ENCODE measurements at places on chromosomes 13 and 19.

GRCh38 chr19:1133471-1133929 is 29.7 kb downstream of the GPX4 start:
- no peak for DNase-seq

DNA sequence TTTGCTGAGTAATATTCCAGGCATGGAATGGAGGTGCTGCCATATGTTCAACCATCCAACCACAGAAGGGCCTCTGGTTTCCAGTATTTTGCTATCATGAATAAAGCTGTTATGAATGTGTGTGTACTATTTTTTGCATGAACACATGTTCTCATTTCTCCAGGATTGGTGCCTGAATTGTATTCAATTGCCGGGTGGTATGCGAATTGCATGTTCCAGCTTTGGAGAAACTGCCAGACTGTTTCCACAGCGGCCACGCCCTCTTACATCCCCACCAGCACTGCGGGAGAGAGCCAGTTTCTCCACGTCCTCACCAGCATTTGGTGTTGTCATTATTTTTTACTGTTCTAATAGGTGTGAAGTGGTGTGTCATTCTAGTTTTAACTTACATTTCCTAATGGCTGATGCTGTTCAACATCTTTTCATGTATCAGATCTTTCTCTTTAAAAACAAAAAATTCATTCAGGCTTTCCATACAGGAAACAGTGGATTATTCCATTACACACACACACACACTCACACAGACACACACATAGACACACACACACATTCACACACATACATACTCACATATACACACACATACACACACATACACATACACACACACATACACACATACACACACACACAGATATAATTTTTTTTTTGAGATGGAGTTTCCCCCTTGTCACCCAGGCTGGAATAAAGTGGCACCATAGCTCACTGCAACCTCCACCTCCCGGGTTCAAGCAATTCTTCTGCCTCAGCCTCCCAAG is 154.1 kb downstream of the PTPRS start:
- no peak for DNase-seq

DNA sequence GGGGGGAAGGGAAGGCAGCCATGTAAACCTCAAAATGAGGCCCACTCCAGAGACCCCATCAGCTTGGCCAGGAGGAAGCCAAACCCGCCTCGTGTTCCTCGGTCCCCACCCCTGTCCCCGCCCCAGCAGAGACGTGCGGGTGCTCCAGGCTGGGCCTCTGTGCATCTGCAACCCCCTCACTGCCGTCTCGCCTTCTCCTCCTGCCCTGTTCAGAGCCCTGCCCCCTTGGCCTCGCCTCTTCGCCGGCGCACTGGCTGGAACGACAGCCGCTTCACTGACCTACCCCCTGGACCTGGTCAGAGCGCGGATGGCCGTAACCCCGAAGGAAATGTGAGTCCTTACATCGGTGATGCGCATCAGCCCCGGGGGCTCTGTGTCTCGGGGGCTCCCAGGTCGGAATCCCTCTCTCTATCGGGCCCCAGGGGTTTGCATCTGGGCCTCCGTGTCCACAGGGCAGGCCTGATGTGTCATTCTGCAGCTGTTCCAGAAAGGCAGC is 32.2 kb downstream of the TMEM161A start:
- DNase-seq = no peak

DNA sequence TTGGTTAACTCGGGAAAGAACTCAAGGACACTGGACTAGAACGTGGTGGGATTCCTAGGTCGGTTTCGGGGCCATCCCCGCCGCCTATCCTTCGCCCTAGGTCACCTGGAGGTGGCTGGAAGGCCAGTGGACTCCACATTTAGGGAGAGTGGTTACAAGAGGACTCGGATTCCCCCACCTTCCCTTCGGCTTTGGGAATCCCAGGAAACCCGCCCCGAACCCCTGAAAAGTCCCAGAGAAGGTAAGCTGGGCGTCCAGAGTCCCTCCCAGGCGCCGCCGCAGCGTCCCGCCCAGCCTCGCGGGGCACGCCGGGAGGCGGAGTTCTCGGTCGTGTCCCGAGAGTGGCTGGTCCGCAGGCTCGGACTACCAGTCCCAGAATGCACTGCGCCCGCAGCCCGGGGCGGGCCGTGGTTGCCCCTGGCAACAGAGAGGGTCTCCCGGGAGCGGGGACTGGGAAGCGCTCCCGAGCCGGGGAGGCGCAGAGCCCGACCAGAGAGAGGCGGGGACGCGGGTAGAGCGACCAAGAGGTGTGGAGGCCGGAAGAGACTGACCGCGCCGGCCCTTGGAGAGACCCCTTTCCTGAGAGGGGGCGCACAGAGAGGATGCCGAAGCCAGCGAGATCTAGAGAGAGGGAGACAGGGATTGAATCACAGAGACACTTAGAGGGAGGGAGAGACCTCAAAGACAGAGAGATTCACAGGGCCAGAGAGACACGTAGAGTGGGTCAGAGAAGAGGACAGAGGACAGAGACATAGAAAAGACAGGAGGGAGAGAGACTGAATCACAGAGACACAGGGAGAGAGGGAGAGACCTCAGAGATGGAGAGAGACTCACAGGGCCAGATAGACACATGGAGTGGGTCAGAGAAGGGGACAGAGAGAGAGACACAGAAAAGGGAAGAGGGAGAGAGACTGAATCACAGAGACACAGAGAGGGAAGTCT is 2.6 kb upstream of the PRKCG start:
- peak; percentile 91 for DNase-seq

- no peak for DNase-seq
Measured at GRCh38 chr19:34712395-34713261, 21.4 kb upstream of the ZNF181 start.

GRCh38 chr19:36097036-36097435 is 13.9 kb upstream of the OVOL3 start:
- peak; percentile 81 for DNase-seq

- DNase-seq = no peak
Measured at GRCh38 chr13:38590230-38590629, 96.6 kb upstream of the FREM2 start.

GRCh38 chr19:41928754-41929535 is 696 bp upstream of the ERFL start:
- no peak for DNase-seq

DNA sequence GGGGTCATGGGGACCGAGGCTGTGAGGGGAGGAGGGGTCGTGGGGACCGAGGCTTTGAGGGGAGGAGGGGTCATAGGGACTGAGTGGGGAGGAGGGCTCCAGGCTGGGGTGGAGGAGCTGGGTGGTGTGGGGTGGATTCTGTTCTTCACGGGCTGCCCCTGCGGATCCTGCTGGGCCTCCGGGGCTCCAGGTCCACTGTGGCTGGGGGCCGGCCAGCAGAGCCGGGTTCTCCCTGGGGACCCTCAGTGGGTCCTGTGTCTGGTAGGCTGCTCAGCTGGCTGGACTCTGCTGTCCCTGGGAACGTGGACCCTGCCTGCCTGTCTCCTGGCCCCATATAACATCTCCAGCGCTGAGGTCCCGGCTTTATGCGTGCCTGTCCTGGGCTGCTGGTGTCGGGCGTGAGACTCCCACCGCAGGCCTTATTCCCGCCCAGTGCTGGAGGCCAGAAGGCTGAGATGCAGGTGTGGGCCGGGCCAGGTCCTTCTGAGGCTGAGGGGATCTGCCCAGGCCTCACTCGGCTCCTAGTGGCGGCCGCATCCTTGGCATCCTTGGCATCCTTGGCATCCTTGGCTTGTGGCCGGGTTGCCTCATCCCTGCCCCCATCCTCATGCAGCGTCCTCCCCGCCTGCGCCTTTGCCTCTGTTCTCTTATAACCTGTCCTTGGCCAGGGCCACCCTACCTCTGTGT is 19.8 kb upstream of the GNA15 start:
- no peak for DNase-seq

GRCh38 chr13:112772539-112772909 is 82.7 kb downstream of the ATP11A start:
- DNase-seq = no peak

GRCh38 chr13:49238621-49239020 is 9.1 kb upstream of the CDADC1 start:
- DNase-seq = no peak

DNA sequence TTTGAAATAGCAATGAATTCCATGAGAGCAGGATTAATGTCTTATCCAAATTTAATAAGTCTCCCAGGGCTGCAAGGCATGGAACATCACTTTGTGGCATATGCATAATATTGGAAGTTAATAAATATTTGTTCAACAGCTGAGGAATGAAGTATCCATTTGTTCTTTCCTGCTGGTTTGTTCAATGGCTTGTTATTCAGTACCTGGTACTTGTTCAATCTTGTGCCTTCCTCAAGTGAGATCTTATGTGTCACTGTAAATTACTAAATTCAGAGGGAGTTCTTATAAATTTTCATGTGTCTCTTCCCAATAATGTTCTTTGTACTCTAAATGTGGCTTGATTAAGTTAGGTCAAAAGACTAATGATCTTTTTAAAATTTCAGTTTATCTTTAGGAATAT is 1105.5 kb upstream of the SPRY2 start:
- DNase-seq = no peak

DNA sequence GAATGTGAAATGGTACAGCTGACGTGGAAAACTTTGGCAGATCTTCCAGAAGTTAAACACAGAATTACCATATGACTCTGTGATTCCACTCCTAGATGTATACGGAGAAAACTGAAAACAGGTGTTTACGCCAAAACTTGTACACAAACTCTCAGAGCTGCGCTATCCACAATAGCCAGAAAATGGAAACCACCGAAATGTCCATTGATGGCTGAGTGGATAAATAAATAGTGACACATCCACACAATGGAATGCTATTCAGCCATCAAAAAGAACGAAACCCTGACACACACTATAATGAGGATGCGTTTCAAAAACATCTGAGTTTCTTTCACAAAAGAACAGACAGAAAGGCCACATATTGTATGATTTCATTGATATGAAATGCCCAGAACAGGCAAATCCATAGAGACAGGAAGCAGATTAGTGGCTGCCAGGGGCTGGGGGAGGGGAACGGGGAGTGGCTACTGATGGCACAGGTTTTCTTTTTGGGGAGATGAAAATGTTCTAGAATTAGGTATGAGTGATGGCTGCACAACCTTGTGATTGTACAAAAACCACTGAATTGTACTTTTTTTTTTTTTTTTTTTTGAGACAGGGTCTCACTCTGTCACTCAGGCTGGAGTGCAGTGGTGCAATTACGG is 33.0 kb downstream of the IL12RB1 start:
- DNase-seq = no peak

- DNase-seq = no peak
Measured at GRCh38 chr19:17767559-17767958, 16.3 kb downstream of the FCHO1 start.

DNA sequence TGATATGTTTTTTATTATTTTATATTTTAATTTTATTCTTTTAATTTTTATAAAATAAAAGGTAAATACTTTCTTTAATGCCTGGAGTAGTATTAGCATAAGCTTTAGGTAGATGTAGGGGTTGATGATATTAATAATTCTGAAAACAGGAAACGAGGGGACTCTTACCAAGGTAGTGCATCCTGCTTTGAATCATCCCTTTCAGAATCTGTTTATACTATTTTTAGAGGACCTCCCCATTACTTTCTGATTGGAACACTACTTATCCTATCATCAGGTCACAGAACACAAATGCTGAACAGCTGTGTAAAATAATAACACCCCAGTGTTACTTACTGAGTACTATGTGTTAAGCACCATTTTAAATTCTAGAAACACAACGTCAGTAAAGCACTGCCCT is 27.3 kb downstream of the COG6 start:
- no peak for DNase-seq

DNA sequence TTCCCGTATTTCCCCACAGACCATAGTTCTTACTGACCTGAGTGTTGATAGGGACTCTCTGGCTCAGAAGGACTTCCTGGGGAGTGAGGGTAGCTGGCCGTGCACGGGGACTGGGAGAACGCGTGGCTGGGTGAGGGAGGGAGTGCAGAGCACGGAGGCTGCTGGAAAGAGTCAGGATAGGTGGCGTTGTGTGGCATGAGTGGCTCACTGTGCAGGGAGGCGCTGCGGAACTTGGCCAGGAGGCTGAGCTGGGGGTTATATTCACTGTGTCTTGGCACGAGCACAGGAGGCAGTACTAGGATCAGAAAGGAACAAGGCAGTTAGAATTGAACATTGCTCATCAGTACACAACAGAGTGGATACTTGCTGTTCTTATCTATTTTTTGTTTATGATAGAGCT is 47.4 kb downstream of the SMAD9 start:
- DNase-seq = peak; percentile 5

DNA sequence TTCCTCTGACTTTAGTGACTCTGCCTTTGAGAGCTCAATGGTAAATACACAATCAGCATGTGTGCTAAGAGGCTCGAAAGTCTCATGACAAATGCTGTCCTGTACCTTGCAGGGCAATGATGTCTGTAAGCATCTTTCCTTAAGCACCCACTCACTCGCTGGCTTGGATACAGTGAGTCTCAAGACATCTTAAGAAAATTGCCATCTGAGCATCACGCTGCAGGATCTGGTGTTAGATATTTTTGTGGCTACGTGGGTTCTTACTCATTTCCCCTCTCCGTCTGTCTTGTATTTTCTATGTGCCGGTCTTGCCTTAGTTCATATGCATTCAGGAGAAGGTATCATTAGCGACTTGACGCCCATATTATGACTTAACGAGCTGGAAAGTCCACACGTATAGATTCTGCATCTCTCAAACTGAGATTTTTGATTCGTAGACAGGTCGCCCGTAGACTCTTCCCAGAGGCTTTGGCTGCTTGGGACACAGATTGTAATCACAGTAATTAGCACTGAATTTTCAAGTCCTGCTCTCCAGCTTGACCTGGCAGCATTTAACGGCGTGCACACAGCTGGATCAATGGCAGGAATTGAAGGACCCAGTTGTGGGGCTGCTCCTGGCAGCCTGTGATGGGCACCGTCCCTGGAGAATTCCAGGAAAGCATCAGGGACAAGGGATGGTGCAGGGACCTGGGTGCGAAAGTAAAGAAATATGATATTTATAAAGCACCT is 231.2 kb downstream of the ZIC5 start:
- DNase-seq = no peak

GRCh38 chr19:36482876-36483275 is 6.5 kb downstream of the ZNF566 start:
- DNase-seq = no peak

GRCh38 chr19:4971424-4971793 is 2.5 kb downstream of the KDM4B start:
- no peak for DNase-seq

- DNase-seq = no peak
Measured at GRCh38 chr13:20331419-20331818, 99.3 kb upstream of the GJB6 start.

GRCh38 chr19:46861691-46862502 is 1.1 kb downstream of the ARHGAP35 start:
- no peak for DNase-seq
